ENCODE measurements at places on chromosomes 11 and 22. TPM values are rescaled to one million over a fixed set of nuclear protein-coding genes. Genes with fewer than 3 reads are reported as not detected.

- DNase-seq, result no peak
These were observed 24.0 kb upstream of the MYH9 start for GRCh38 chr22:36411589-36412258.

- no peak for DNase-seq
These were observed 53.5 kb upstream of the MYEOV start for GRCh38 chr11:69240332-69241074.

DNA sequence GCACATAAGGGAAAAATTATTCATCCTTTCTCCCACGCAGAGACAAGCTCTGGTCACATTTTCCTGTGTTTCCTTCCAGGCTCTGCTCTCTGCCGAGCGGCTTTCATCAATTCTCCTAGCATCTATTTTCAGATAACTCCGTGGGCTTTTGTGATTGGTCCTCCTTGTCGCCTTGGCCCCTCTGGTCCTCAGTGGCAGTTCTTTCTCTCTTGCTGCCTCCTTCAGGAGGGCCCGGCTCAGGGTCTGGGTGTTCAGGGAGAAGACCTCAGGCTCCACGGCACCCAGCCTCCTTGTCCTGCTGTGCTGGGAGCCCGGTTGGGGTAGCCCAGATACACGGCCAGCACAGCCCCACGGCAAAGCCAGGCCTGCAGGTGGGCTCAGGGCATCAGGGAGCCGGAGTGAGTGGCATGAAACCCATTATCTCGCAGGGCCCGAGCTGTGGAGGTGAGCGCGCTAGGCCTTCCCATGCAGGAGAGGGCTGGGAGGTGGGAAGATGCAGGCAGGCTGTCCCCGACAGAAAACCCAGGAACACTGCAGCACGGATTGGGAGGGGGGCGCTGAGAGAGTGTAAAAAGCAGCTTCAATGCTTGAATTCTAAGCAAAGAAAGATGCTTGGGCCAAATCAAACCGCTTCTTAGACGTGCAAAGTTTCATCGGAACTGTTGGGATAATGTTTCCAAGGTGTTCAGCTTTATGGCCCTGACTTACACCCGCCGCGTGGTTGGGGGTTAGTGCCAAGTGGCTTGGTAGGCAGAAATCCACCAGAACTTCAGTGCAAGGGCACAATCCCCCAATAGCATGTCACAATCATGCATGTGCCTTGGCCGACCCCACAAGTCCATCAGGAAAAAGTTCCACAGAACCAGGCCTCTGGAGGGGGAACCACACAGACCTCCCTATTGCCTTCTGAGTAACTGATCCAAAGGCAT is 81.9 kb upstream of the WNT7B start:
- no peak for DNase-seq

DNA sequence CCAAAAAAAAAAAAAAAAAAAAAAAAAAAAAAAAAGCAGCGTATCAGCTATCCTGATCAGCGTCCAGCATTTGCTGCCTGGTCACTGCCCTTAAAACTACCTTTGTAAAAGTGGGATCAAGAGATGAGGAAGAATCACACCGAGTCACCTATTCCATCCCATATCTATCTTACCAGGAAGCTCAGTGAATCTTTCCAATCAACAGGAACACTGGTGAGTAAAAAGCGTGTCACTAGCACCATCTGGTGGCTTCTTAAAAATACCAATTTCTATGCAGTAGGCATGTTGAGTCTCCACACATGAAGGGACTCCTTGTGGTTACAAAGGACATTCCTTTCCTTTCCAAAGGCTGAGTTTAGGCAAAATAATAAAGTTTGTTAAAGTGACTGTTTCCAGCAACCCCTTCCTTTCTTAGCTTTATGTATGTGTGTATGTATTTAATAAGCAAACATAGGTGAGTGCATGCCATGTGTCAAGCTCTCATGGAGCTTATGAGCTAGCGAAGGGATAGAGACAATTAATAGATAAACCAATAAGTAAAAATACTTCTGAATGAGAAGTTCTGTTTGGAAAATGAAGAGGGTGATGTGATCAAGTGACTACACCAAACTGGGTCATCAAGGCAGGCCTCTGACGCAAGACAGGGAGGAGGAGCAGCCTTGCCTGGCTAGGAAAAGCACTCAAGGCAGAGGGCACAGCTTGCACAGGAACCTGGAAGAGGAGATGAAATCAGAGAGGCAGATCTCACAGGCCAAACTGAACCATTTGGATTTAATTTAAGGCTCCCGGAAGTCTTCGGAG is 13.9 kb upstream of the TP53AIP1 start:
- DNase-seq, result peak; percentile 42

DNA sequence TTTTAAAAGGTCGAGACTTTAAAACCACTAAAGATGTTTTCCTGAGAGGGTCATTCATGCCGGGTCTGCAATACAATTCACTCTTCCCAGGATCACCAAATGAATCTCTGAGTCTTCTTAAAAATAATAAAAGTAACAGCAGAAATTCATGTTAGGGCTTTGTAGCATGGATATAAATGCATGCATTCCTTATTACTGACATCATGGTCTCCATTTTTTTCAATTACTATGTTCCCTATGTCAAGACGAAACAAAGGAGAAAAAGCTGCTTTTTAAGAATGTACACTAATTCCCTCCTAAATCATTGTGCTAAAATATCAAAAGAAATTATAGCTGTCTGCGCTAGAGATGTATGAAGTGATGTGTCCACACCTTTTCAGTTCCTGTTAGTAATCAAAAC is 789.9 kb upstream of the LRRC4C start:
- no peak for DNase-seq

GRCh38 chr11:114259551-114259983 is 36.6 kb upstream of the NNMT start:
- DNase-seq, result no peak

GRCh38 chr11:65781152-65781961 is 581 bp upstream of the AP5B1 start:
- DNase-seq, result peak; percentile 83

DNA sequence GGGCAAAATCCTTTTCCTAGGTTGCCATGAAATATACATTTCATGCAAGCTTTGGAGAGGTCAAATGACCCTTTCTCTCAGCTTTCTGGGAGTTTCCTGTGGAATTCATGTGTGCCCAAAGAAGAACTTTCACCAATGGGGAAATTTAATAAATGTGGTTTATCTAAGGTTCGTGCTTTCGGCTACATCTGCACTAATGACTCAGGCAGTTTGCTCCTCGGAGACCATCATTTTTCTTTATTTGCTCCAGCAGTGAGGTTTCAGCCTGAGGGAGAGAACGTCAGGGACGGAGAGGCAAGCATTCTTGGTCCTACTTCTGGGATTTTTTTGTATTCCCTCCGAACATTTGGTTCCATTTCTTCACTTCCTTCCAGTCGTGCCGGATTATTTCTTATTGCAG is 85.2 kb downstream of the FLI1 start:
- no peak for DNase-seq

DNA sequence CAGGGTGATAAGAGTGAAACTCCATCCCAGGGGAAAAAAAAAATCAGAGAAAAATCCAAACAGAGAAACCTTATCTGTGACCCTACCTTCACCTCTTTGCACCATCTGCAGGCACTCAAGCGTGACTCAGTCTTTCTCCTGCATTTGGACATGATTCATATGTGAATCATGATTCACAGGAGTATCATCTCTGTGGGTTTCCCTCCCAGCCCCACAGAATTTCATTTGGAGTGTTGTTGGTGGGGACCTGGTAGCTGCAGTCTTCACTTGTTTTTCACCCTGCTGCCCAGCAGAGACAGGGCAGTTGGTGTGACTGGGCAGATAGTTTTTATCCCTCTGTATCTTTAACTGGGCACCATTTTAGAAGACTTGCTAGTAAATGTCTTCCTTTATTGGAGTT is 75.7 kb downstream of the DEPDC5 start:
- peak; percentile 44 for DNase-seq

DNA sequence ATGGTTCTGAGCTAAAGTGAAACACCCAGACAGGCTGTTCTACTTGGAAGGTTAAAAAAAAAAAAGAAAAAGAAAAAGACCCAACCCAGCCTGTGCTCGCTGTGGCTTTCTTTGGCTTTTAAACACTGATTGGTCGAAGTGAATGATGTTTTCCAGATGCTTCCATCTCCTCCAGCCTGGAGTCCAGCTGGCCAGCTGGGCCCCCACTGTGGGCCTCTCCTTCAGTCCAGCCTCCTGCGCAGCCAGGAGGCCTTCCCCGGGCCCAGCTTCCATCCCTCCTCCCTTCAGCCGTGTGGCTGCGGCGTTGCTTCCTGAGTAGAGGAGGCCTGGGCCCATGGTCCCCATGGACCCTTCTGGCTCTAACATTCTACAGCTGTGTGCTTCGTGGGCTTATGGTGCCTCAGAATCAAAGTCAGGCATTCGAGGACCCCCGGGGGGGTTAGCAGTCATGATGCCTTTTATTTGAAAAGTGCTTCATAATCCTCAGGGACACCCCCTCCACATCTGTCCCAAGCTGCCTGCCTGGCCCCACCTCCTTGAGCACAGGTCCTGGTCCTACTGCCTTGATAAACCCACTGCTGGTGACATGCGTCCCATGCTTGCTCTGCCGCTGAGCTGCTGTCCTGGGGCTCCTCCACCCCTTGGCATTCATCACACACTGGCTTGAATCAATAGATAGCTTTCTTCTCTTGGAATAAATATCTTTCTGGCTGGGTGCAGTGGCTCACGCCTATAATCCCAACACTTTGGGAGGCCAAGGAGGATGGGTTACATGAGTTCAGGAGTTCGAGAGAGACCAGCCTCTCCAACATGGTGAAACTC is 42.2 kb upstream of the FBLN1 start:
- no peak for DNase-seq

- no peak for DNase-seq
These were observed 2.2 kb upstream of the SIGIRR start for GRCh38 chr11:416757-417621.

DNA sequence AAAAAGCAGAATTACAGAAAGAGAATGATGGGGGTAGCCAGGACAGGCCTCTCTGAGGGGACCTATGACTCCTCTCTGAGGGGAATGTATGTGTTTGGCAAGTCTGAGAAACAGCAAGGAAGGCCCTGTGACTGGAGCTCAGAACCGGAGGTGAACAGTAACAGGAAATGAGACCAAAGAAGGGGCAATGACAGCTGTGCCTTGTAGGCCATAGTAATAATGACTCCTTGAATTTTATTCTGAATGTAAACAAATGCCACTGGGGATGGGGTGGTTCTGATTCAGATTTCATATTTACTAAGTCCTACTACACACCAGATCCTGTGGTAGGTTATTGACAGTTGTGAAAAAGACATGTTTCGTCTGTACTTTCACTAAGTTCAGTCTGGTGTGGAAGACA is 52.8 kb upstream of the APOA1 start:
- no peak for DNase-seq

GRCh38 chr11:47359586-47359985 is 7.1 kb upstream of the MYBPC3 start:
- no peak for DNase-seq

DNA sequence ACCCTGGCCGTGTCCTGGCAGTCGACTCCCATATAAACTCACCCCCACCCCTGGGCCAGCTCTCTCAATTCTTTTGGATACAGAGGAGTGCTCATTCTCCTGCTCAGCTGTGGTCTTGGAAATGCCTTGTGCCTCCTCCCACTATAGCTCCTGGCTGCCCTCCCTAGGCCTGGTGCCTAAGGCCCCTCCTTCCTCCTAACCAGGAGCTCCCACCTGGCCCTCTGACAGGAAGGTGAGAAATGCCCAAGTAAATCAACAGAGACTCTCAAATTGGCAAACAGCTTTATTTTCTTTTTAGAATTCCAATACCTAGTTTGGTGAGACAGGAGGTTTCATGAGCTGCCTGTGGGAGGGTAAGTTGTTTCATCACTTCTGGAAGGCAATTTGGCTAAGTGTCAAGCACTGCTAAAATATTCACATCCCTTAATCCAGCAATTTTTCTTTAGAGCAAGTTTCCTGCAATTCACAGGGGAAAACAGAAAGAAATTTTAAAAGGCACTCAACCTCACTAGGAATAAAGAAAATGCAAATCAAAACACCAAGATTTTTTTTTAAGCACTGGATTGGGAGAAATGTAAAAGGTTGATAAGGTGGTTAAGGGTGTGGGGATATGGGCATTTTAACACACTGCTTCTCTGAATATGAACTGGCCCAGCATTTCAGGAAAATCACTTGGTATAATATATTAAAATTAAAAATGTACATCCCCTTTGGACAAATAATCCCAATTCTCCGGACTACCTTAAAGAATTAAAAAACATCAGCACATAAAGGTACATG is 209.7 kb upstream of the ARHGAP20 start:
- DNase-seq, result no peak

- DNase-seq, result no peak
These were observed 10.1 kb upstream of the RAB3IL1 start for GRCh38 chr11:61927501-61927900.

DNA sequence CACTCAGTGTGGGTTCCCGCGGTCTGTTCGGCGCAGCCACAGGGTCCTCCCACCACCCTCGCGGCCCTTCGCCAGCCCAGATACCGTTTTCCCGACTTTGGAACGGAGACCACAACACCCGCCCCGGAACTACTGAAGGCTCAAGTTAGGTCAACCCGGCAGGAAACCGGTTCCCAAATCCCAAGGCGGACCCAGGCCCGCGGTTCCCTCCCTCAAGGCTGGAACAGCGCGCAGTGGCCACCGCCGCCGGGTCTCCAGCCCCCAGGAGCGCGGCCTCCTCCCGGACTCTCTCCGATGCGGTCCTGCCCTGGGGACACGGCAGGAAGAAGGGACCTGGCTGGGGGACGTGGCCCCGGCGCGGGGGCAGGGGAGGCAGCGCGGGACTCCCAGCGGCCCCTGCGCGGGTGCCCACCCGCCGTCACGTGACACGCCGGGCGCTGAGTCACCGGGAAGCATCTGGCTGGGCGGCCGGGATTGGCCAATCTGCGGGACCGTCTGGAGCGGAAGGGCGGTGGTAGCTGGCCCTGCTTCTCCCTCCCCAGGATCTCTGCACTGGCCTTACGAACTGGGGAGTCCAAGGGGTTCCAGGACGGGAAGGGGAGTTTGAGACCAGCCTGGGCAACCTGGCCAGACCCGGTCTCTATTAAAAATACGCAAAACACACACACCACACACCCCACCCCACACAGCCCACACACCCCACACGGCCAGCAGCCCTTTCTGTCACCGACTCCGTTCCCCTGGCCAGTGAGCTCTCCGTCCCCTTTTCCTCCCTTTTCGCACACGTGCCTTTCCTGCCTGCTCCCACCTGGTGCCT is 21.5 kb upstream of the MALAT1 start:
- DNase-seq, result peak; percentile 98

- DNase-seq, result no peak
These were observed 8.7 kb upstream of the GLB1L3 start for GRCh38 chr11:134267461-134267860.

The SMC1B gene
- not detected for total RNA-seq

The CAVIN3 gene
- 0.13 TPM for total RNA-seq

The APOA5 gene
- not detected for total RNA-seq

The C11orf52 gene
- total RNA-seq, result 0.29 TPM

The TMEM25 gene
- total RNA-seq, result 3.2 TPM

The SIK3 gene
- 16.7 TPM for total RNA-seq

The SPCS2 gene
- 172 TPM for total RNA-seq

The POTEH gene
- total RNA-seq, result not detected

The LRP5 gene
- 44.2 TPM for total RNA-seq

The MYO18B gene
- total RNA-seq, result 7.0 TPM
